ENCODE measurements at places on chromosomes 11 and 22.

- DNase-seq: no peak
These were observed 39.8 kb upstream of the TOP3B start for GRCh38 chr22:22022255-22022840.

- DNase-seq: no peak
These were observed 151.3 kb downstream of the APOL5 start for GRCh38 chr22:35868938-35869337.

DNA sequence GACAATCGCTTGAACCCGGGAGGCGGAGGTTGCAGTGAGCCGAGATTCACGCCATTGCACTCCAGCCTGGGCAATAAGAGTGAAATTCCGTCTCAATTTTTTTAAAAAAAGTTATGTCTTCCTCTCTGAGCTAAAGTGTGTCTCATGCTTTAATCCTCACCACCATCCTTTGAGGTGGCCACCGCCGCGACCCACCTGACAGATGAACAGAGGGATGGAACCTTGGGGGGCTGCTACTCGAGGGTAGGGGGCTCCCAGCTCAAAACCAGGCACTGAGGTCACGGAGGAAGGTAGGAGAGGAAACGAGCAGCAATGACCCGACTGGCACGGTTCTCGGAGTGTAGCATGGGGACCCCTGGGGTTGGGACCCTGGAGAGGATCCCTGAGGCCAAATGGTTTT lies 10.7 kb upstream of the POLDIP3 start:
- DNase-seq: no peak

GRCh38 chr11:44912270-44912987 lies 38.3 kb downstream of the TP53I11 start:
- no peak for DNase-seq

DNA sequence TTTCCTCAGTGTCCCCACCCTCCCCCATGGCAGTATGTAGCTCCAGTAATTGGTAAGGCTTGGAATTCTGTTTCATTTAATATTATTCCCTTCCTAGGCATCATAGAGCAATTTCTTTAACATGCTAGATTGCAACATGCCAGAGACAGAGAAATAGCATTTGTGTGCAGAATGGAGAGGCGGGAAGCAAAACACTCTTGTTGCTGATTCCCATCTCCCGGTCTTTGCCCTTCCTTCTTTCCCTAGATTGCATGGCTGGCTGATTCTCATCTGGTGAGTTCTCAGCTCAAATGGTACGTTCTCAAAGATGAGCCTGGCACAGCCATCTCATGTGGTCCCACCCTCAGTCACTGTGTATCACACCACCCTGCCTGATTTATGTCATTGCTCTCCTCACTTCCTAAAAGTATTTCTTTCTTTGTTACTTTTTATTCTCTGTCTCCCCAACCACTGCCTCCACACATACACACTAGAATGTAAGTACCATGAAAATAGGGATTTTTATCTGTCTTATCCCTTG lies 66.9 kb downstream of the ARFGAP2 start:
- no peak for DNase-seq

GRCh38 chr11:30565027-30565426 lies 21.1 kb downstream of the MPPED2 start:
- no peak for DNase-seq

DNA sequence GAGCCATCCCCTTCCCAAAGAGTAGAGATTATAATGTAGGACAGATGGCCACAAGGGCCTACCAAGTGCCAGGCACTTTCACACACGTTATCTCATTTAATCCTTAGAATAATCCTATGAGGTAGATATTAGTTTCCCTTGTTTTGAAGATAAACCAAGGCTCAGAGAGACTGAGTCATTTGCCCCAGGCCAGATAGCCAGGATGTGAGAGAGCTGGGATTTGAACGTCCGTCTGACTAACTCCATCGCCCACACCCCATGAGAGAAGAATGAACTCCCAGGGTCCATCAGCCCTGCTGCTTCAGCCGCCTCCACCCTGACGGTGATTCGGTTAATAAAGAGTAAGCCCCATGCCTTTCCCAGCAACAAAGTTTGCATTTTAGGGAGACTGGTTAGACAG lies 10.7 kb downstream of the PRG3 start:
- no peak for DNase-seq

DNA sequence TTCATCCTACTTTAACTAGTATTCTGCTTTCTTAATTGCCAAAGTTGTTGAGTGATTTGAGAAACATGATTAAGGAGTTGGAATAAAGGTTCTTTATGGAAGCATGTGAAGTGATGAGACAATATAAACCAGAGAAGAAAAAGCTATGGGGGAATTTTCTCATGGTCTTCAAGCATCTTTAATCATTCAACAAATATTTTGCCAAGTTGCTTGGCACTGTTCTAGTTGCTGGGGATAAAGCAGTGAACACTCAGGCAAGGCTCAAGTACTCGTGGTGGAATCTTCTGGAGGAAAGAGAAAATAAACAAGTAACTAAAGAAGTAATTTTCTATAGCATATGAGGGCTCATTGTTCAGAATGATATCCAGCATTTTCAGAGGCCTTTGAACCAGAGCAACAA lies 9.2 kb upstream of the PIWIL4 start:
- DNase-seq: no peak

GRCh38 chr22:44298406-44299091 lies 14.2 kb downstream of the SHISAL1 start:
- no peak for DNase-seq

- no peak for DNase-seq
These were observed 606.0 kb downstream of the BUD13 start for GRCh38 chr11:116166573-116167465.

DNA sequence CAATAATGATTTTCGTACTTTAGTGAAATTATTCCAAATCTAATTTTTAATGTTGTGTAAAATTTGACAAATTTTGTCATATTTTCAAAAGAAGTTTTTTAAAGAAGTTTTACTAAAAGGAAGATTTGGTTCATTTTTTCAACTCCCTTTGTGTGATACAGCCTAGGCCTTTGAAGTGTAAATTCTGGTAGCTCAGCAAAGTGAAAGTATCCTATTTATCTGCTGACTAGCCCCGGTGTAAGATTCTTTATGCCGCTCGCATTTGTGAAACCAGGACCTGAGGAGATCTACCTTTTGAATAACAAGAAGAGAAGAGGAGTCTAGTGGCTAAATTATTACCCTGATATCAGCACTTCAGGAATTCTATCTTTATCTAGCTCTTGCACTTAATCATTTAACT lies 177.4 kb downstream of the JRKL start:
- DNase-seq: no peak

GRCh38 chr11:72624496-72625201 lies 49.6 kb downstream of the PDE2A start:
- DNase-seq: no peak

DNA sequence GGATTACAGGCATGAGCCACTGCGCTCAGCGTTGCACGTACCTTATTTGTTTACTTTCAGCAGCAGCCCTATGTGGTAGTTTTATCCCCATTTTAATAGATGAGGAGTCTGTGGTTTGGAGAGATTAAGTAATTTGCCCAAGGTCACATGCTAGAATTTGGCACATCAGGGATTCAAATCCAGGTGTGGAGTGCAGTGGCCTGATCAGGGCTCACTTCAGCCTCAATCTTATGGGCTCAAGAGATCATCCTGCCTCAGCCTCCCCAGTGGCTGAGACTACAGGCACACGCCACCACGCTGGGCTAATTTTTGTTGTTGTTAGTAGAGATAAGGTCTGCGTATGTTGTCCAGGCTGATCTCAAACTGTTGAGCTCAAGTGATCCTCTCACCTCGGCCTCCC lies 18.5 kb upstream of the SPTBN2 start:
- no peak for DNase-seq

GRCh38 chr11:6438979-6439571 lies 1.7 kb downstream of the HPX start:
- DNase-seq: peak; percentile 76

- DNase-seq: no peak
These were observed 220.7 kb downstream of the TENM4 start for GRCh38 chr11:79220171-79220570.

DNA sequence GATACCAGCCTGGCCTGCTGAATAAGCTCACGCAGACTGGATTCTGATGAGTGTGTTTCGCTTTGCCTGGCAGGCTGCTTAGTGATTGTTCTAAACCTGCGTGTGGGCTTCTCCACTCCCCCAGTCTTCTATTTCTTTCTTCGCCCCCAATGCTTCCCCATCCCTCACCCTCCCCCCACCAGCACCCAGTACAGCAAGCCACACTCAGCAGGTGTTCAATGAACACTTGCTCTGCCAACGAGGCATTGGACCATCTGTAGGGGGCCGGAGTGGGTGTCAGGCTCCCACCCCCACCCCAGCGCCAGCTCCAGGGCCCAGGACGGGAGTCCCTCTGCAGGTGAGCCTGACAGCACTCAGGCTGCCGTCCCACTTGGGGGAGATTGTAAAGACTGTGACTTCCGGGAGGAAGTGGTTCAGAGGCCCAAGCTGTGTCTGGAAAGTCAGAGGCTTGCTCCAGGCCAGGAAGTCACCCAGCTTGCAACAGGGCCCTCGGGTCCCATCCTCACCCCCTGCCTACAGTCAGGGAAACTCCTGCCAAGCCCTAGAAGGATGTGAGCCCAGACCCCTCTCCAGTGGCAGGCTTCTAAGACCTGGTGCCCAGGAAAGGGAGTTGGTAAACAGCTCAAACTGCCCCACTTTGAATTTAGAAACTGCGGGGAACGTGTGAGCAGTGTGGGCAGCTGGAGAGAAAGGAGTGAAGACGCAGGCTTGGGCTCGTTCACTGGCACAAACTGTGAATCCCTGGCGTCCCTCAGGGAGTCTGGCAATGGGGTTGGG lies 66.3 kb upstream of the PRDM11 start:
- DNase-seq: peak; percentile 94

DNA sequence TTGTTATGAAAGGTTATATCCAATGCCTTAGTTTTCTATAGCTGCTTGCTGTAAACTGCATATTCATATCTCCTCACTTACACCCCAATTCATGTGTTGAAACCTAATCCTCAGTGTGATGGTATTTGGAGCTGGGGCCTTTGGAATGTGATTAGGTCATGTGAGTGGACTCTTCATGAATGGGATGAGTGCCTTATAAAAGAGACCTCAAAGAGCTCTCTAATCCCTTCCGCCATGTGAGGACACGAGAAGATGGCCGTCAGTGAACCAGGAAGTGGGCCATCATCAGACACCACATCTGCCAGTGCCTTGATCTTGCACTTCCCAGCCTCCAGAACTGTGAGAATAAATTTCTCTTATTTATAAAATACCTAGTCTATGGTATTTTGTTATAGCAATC lies 79.3 kb downstream of the CYP2R1 start:
- no peak for DNase-seq

DNA sequence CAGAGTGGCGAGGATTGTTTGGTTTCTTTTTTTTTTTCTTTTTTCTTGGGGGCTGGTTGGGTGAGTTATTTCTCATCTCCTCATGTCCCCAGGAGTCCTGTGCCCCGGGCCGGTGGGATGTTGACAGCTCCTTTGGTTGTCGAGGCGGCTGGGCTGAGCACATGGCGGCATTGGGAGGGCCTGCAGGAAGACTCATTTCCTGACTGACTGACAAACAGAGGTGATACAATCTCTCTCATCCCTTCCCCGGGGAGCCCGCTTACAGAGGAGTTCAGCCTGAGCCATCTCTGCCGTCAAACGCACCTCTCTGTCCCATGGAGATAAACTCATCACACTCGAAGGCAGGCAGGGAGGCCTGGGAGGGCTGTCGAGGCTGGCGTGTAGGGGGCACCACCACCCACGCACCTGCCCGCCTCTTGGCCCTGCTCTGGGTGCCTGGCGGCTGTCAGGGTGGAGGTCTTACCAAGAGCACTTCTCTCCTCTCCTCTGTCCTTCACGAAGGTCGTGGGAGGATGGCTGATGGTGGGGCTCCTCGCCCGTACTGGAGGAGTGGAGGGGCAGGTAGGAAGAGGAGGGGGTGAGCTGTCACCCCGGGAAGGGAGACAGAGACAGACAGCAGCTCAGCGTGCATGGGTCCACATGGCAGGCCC lies 60.0 kb upstream of the NECTIN1 start:
- no peak for DNase-seq

DNA sequence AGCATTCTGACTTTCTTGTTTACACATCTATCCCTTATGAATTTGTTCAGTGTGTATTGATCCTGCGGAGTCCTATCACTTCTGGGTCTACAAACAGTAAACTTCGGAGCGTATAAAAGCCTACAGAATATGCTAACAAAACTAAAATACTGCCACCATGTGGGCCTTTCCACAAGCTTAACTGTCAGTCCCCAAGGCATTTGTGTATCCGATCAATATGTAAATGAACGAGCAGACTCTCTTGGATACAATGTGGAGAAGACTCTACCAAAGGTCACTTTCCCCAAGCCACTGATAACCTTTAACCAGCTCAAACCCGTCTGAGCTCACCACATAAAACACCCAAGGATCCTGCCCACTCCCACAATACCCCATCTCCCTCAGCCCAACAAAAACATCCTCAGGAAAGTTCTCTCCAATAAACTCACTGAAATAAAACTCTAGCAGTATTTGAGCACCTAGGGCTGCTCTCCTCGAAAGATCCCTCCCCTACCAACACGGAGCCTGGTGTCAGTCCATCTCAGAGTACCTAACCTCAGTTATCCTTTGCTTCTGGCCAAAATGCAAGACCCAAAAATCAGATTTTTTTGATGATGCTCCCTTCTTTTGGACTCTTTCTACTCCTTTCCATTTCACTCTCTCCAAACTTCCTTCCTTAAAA lies 17.8 kb downstream of the ADA2 start:
- no peak for DNase-seq

DNA sequence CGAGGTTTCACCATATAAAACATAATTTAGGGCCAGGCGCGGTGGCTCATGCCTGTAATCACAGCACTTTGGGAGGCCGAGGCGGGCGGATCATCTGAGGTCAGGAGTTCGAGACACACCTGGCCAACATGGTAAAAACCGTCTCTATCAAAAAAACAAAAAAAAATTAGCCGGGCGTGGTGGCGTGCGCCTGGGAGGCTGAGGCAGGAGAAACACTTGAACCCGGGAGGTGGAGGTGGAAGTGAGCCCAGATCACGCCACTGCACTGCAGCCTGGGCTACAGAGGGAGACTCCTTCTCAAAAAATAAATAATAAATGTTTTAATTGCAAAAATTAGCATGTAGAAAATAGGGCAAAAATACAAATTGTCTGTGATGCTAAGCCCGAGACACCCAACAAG lies 993 bp upstream of the SFI1 start:
- no peak for DNase-seq

DNA sequence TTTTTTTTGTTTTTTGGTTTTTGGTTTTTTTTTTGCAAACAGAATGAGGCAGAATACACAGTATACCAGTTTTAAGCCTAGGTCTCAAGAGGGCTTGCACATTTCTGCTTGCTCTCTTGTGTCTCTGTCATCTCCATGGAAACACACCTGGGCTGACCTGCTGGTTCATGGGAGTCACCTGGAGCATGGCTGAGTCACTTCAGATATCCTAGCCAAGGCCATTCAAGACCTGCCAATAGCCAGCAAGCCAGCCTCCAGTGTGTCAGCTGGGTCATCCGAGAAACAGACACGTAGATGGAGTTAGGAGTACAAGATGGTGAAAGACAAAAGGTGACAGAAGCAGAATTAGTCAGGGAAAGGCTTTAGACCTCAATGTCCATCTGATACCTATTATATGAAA lies 124.2 kb upstream of the SEZ6L start:
- no peak for DNase-seq

DNA sequence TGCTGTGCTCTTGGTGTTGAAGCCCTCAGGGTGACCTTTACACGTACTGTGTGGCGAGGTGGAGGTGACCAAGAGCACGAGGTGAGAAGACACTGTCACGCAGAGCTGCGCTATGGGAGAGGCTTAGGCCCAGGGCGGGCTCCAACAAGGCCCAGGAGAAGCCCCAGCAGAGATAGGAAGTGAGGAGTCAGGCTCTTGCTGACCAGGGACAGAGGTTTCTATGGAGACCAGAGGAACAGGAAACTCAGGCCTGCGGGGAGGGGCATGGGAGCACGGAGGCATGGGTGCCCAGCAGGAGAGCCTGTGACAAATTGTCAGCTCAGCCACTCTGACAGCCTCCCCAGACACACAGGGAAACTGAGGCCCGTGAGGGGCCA lies 15.8 kb downstream of the DGKZ start:
- DNase-seq: no peak
